ENCODE measurements at places on chromosomes 6 and 20. TPM values are rescaled to one million over a fixed set of nuclear protein-coding genes. Genes with fewer than 3 reads are reported as not detected.

WFDC12 gene
- not detected for total RNA-seq

SLC22A7 gene
- not detected for total RNA-seq

DNA sequence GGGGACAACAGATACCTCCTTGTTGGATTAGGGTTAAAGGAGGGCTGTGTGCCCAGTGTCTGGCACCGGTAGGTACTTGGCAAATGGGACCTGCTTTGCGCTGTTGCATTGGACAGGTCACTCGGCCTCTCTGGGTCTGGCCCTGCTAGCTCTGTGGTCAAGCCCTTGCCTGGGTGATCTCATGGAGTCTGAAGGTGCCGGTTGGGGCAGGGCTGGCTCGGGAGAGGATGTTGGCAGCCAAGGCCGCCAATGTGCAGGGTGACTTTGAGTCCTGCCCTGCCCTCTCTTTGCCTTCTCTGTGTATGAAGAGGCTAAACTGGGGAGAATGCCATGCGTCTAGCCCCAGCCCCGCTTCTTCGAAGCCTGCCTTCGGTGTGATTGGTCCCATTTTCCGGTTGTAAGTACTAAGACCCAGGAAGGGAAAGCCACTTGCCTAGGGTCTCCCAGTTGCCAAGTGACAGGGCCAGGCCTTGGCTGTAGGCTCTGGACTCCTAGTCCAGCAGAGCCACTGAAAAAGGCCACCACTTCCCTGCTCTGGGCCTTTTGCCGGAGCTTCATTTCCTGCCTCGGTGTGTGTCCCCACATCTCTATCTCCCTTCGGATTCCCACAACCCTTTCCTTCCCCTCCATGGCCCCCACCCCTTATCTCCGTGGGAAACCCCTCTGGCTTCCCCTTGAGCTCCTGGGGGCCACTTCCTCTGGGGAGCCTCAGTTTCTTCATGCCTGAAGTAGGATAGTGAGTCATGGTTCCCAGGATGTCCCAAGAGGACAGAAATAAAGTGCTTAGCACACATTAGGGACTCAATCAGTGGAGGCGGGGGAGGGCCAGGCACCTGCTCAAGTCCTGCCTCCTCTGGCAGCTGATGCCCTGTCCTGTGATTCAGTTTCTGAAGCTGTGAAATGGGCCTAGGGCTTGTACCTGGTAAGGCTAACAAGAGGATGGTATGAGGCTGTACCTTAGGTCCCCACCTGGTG lies 3.9 kb downstream of the SRC start:
- no peak for DNase-seq

- DNase-seq: no peak
Measured at GRCh38 chr20:63448031-63448430, 24.4 kb downstream of the KCNQ2 start.

DNA sequence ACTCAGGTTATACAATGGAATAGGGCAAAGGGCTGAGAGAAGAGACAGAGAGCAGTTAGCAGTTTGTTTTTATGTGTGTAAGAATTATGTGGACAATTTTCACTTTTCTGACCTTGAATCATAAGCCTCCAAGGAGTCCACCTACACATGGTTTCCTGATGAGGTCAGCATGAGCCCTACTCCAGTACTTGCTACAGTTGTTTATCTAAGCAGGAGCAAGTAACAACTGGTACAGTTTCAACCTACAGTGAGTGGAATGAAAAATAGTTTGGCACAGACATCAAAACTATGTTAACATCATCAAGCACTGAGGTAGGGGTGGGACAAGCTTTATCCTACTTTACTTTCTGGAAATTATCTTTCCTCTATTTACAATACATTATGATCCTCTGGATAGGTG lies 426.7 kb upstream of the ID4 start:
- no peak for DNase-seq
